Spleen (tissue), 13 donors: ENCODE measurements at places on chromosomes 4 and X. TPM values are rescaled to one million over a fixed set of nuclear protein-coding genes. Genes with fewer than 3 reads are reported as not detected.
A peak's percentile ranks its signal among the peaks of the same experiment; 100 is the strongest.

DNA sequence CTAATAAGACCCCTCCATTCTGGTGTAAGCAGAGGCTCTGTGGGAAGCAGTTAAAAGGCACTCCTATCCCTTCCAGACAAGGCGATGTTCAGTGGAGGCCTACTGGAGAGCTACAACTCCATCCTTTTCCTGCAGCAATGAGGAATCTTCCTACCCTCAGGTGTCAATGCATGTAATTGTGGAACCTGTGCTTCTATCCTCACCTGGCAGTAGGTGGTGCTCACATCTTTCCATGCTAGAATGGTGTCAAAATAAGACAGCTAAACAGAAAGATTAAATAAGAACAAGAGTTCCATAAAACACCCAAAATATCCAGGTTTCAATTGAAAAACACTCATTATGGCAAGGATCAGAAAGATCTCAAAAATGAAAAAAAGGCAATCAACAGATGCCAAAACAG lies 224.6 kb downstream of the IL15 start:
- H3K4me3 ChIP-seq: no peak overlapping the region
- H3K27me3 ChIP-seq: no peaks in the 10 kb centered on the region
- no peaks in the 10 kb centered on the region for H3K36me3 ChIP-seq

DNA sequence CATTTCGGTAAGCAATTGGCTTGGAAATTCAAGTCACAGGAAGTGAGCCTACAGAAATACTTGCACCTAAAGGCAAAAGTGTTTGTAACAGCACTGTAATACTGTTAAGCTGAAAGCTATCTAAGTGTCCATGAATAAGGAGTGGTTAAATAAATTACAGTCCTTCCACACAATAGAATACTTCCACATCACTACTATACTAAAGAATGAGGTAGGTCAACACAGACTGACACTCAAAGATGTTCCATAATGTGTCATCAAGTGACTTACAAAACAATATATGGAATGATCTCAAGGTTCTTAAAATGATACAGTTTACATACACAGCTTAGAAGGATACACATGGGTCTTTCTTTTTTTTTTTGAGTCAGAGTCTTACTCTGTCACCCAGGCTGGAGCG lies 27.0 kb downstream of the SLC10A6 start:
- H3K4me1 ChIP-seq: no peaks in the 10 kb centered on the region
- H3K4me3 ChIP-seq: no peak overlapping the region
- H3K36me3 ChIP-seq: no peaks in the 10 kb centered on the region

DNA sequence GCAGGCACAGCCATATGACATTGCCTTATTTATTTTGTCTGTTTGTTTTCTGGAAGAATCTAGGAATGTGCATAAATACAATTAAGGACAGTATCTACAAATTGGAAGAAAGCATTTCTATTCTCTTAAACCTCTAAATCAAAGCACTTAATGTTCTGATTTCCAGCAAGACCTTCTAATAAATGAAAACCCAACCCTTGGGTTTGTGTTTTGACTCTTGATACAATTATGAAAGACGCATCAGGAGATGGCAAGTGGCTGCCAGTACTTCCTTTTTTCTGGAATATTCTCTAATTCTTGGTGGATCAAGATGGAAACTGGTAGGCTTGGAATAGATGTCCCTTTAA lies 437 bp upstream of the CPE start:
- H3K36me3 ChIP-seq: no peaks in the 10 kb centered on the region
- H3K4me3 ChIP-seq: peak overlapping the region; percentile 25
- H3K4me1 ChIP-seq: peaks cover 14% of the 10 kb centered on the region

DNA sequence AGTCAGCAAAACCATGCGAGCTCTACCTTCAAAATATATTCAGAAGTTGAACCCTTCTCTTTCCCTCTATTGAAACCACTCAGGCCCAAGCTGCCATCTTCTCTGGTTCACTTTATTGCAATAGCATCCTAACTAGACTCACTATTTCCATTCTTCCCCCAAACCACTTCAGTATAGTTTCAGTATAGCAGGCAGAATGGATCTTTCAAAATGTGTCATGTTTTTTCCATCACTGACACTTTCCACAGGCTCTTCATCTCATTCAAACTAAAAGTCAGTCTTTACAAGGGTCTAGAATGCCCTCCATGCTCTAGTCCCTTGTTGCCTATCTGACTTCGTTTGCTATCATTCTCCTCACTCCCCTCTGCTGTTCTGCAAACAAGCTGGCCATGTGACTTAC lies 274.4 kb downstream of the IDS start:
- H3K4me1 ChIP-seq: no peaks in the 10 kb centered on the region
- H3K27me3 ChIP-seq: no peaks in the 10 kb centered on the region
- H3K36me3 ChIP-seq: no peaks in the 10 kb centered on the region
- H3K4me3 ChIP-seq: no peak overlapping the region
- DNase-seq: no peak

GRCh38 chr4:19213388-19213787 lies 1038.3 kb upstream of the SLIT2 start:
- H3K27me3 ChIP-seq: no peaks in the 10 kb centered on the region
- DNase-seq: no peak
- no peak overlapping the region for H3K27ac ChIP-seq
- no peaks in the 10 kb centered on the region for H3K36me3 ChIP-seq
- no peaks in the 10 kb centered on the region for H3K4me1 ChIP-seq
- no peak overlapping the region for H3K4me3 ChIP-seq

DNA sequence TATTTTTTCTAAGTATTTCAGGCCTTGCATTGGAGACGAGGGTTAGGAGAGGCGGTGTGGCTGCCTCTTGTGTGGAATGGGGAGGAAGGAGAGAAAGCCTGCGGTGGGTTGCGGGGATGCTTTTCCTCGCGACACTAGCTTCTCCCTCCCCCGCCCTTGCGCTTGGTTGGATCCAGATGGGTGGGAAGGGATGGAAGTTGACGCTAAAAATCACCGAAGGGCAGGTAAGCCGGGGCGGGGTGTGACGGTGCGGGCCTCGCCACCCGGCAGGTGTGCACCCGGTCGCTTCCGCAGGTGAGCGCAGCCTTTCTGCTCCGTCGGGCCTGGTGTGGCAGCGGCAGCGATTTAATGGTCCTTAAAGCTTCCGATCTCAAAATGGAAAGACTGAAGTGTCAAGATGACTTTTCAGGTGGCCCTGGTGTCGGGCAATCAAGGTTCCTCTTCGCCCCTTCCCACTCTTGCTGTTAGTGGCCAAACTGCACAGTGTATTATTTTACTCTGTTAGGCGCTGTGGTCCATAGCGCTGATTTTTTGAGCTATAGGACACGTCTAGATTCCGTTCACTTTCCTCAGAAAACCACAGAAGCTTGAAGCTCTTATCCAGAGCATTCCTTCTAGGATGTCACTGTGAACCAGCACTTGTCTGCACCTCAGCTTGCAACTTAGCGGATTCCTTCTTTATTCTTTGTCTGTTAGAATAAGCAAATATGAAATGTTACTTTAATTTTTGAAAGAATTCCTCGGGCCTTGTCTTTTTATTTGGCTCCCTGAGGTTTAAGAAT lies 765 bp downstream of the ENOPH1 start:
- H3K4me3 ChIP-seq: peak overlapping the region; percentile 95
- no peaks in the 10 kb centered on the region for H3K27me3 ChIP-seq
- peak overlapping the region; percentile 100 for H3K27ac ChIP-seq
- peak; percentile 90 for DNase-seq

DNA sequence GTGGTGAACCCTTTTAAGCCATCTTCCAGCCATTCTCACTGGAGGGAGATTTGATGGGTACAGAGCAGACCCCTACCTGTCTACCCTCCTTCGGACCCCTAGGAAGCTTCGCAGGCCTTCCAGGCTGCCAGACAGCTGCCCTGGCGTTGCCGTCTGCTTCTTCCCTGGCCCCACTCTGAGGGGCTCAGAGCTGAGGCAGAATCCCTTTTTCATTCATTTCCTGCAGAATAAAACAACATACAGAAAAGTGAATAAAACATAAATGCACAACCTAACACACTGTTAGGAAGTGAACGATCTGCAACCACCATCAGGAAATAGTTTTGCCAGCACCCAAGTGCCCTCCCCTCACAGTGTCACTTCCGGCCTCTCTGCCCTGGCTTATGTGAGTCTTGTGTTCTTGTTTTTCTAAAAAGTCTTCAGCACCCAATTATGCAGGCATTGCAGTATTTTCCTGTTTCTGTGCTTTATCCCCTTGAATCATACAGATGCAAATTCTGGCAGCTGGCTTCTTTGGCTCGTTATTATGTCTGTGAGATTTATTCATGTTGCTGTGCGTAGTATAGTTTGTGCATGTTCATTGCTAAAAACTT lies 5.6 kb upstream of the ADD1 start:
- H3K4me1 ChIP-seq: peaks cover 67% of the 10 kb centered on the region
- H3K27ac ChIP-seq: peak overlapping the region; percentile 87
- peak; percentile 94 for DNase-seq
- peaks cover 39% of the 10 kb centered on the region for H3K36me3 ChIP-seq
- H3K27me3 ChIP-seq: no peaks in the 10 kb centered on the region

DNA sequence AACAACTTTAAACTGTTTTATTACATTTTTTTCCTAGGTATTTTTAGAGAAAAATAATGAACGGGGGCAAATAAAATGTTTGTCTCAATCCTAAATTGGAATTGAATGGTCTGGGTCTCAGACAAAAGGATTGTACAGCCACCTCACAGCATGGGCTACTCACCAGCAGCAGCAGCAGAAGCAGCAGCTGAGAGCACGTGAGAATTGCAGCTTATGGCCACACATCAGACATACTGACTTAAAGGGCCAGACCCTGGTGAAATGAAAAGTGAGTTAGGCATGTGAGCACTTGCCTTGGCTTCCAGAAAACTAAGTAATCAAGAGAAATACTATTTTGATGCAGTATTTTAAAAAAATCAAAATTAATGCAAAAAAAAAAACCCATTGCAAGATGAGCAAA lies 56.6 kb downstream of the AASDH start:
- no peak overlapping the region for H3K27ac ChIP-seq
- H3K36me3 ChIP-seq: no peaks in the 10 kb centered on the region
- no peaks in the 10 kb centered on the region for H3K4me1 ChIP-seq
- H3K27me3 ChIP-seq: no peaks in the 10 kb centered on the region
- DNase-seq: no peak
- H3K4me3 ChIP-seq: no peak overlapping the region

GRCh38 chrX:18428006-18428405 lies 2.6 kb downstream of the CDKL5 start:
- H3K27ac ChIP-seq: no peak overlapping the region
- H3K4me1 ChIP-seq: peaks cover 29% of the 10 kb centered on the region
- H3K36me3 ChIP-seq: no peaks in the 10 kb centered on the region
- H3K27me3 ChIP-seq: peaks cover 4% of the 10 kb centered on the region
- no peak overlapping the region for H3K4me3 ChIP-seq

GRCh38 chr4:155948541-155948940 lies 5.1 kb downstream of the CTSO start:
- H3K27ac ChIP-seq: no peak overlapping the region
- no peaks in the 10 kb centered on the region for H3K27me3 ChIP-seq
- no peaks in the 10 kb centered on the region for H3K36me3 ChIP-seq
- H3K4me1 ChIP-seq: peaks cover 17% of the 10 kb centered on the region
- no peak for DNase-seq
- H3K4me3 ChIP-seq: no peak overlapping the region

- H3K27me3 ChIP-seq: peaks cover 32% of the 10 kb centered on the region
- H3K4me3 ChIP-seq: peak within 1 kb of the TSS; percentile 25
- H3K36me3 ChIP-seq: no peaks in the 10 kb centered on the region
- DNase-seq: peak; percentile 65
Measured at GRCh38 chrX:152897222-152898131, at the start of gene ZNF185. Gene ZNF185 (plus strand): TSS chrX:152898067. CDS start chrX:152914490, 16,423 bp downstream.

- H3K4me3 ChIP-seq: no peak overlapping the region
- H3K27me3 ChIP-seq: no peaks in the 10 kb centered on the region
- H3K4me1 ChIP-seq: no peaks in the 10 kb centered on the region
- no peak for DNase-seq
- H3K27ac ChIP-seq: no peak overlapping the region
Measured at GRCh38 chrX:116239944-116240840, 69.6 kb downstream of the AGTR2 start.

GRCh38 chr4:54566608-54567007 lies 91.1 kb upstream of the KIT start:
- H3K4me1 ChIP-seq: no peaks in the 10 kb centered on the region
- H3K27ac ChIP-seq: no peak overlapping the region
- DNase-seq: no peak
- H3K36me3 ChIP-seq: no peaks in the 10 kb centered on the region
- H3K27me3 ChIP-seq: no peaks in the 10 kb centered on the region

DNA sequence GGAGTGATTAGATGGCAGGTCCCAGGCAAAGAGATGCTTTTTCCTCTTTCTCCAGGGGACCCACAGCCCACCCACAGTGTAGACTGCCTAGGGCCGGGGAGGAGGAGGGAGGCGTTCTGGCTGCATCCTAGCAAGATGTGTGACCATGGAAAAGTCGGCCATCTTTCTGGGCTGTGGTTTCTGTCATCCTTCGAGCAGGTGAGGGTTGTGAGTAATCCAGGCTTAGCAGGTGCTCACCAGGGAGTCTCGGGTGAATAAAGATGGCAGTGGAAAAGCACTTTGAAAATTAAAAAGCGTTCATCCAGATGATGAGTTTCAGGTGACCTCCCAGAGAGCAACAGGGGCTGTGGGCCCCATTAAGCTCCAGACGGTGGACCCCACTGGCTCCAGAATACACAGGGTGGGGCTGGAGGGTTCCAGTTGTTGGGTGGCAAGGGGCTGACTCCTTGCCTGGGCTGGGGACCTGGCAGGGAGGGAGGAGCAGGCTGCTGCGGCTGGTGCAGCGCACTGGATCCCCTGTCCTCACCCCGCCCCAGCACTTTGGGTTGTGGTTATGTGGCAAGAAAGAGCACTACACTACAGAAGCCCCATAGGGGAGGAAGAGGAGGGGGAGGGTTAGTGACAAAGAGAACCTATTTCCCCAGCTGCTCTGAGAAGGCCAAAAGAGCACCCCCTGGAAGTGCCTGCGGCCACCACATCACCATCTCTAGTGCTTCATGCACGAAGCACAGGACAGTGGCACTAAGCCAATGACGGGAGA lies 23.7 kb downstream of the ELF4 start:
- peak overlapping the region; percentile 90 for H3K27ac ChIP-seq
- H3K36me3 ChIP-seq: no peaks in the 10 kb centered on the region
- H3K4me1 ChIP-seq: peaks cover 90% of the 10 kb centered on the region
- DNase-seq: peak; percentile 93
- H3K4me3 ChIP-seq: peak overlapping the region; percentile 23

GRCh38 chrX:50003927-50004326 lies 81.5 kb downstream of the CLCN5 start:
- H3K4me1 ChIP-seq: no peaks in the 10 kb centered on the region
- H3K4me3 ChIP-seq: no peak overlapping the region
- H3K27ac ChIP-seq: no peak overlapping the region
- no peak for DNase-seq
- H3K36me3 ChIP-seq: no peaks in the 10 kb centered on the region
- no peaks in the 10 kb centered on the region for H3K27me3 ChIP-seq

GRCh38 chr4:172842779-172843178 lies 325.8 kb upstream of the GALNT7 start:
- H3K36me3 ChIP-seq: no peaks in the 10 kb centered on the region
- H3K4me1 ChIP-seq: no peaks in the 10 kb centered on the region
- H3K27ac ChIP-seq: no peak overlapping the region
- H3K4me3 ChIP-seq: no peak overlapping the region

GRCh38 chr4:39083164-39083563 lies 21.1 kb downstream of the KLHL5 start:
- DNase-seq: no peak
- no peaks in the 10 kb centered on the region for H3K27me3 ChIP-seq
- H3K27ac ChIP-seq: no peak overlapping the region
- H3K4me1 ChIP-seq: no peaks in the 10 kb centered on the region

RAB9A gene
- 30.0 TPM for total RNA-seq

RHOXF2 gene
- not detected for total RNA-seq

LONRF3 gene
- 3.6 TPM for total RNA-seq

SOWAHD gene
- total RNA-seq: 8.8 TPM

ASMT gene
- total RNA-seq: 9.6 TPM

SPP1 gene
- total RNA-seq: 7.2 TPM

ERVMER34-1 gene
- total RNA-seq: 1.2 TPM

PROM1 gene
- total RNA-seq: 0.60 TPM

COL25A1 gene
- not detected for total RNA-seq
